Nucleus accumbens (tissue), 56 donors: ENCODE measurements at places on chromosomes 16 and 17.

- no peak for DNase-seq
Measured at GRCh38 chr16:81797443-81797842, 18.4 kb downstream of the PLCG2 start.

GRCh38 chr16:3681206-3681605 lies 26.7 kb downstream of the DNASE1 start:
- DNase-seq = no peak

GRCh38 chr17:38336838-38337237 lies 6.9 kb downstream of the GPR179 start:
- no peak for DNase-seq

- DNase-seq = no peak
Measured at GRCh38 chr16:6918646-6919045, 414.0 kb upstream of the RBFOX1 start.

GRCh38 chr16:68433316-68433715 lies 15.0 kb downstream of the SMPD3 start:
- DNase-seq = no peak

DNA sequence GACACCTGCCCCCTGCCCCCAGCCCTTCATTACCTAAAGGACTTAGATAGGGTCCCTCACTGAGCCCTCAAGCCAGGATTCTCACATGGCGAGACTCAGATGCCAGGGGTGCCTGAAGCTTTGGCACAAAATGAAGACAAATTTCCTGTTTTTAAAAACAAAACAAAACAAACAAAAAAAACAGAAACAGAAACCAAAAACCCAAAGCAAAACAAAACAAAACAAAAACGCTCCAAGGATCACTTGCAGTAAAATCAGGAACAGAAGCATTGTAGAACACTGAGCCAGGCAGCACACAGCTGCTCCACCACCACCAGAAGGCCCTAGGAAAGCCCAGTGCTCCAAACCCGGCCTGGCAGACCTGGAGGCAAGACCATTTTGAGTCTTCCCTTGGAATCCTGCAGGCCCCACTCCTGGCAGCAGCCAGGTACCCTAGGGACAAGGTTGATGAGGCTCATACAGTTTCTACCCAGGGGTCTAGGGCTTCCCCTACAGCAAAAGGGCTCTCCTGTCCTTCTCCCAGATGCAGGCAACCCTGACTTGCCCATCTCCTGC lies 20.8 kb downstream of the MYO18A start:
- no peak for DNase-seq

GRCh38 chr16:89009343-89010209 lies 32.6 kb upstream of the CBFA2T3 start:
- DNase-seq = no peak

DNA sequence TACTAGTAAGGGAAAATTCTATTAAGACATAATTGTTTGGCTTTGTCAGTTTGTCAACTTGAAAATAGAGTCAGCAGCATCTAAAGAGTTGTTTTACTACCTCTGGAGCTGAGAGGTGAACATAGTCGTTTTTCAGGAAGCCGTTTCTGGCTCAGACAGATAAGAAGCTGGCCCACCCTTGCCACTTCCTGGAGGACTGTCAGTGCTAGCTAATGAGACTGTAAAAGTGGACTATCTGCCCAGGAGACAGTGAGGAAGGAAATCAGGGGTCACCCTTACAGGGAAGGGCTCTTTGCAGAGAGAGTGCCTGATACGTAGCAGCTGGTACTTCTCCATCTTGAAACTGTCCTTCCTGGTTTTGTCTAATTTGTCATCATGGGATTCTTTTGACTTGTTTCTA lies 328.7 kb downstream of the WWOX start:
- DNase-seq = no peak

- DNase-seq = no peak
Measured at GRCh38 chr17:72775237-72775636, 317.3 kb downstream of the SLC39A11 start.

DNA sequence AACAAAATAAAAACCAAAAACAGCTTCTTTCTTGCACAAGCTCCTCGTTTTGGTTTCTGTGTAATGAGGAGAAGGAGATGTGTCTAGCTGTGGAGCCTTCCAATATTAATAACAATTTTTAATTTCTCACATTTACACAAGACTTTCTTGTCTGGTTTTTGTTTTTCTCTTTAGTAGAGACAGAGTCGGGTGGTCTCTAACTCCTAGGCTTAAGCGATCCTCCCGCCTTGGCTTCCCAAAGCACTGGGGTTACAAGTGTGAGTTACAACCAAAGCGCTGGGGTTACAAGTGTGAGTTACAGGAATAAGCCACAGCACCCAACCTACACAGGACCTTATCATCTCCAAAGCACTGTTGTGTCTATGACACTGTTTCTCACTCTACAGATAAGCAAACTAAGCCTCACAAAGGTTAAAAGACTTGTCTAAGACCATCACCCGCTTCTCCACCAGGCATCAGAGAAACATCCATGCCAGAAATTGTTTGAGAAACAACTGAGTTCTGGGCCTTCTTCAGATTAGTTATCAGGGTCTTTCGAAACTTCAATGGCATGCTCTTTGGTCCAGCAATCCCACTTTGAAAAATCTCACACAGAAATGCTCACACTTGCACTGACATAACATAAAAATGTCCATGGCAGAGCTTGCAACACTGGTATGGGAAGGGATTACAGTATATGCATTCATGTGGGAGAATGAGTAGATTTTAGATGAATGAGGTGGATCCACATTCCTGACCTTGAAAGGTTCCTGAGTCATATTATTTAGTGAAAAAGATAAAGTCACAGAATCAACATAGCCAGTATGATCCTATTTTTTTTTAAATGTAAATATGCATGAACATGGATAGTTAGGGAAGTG lies 3.9 kb downstream of the ABAT start:
- DNase-seq = no peak

GRCh38 chr17:74738051-74738996 lies 1.3 kb downstream of the RAB37 start:
- DNase-seq = no peak

DNA sequence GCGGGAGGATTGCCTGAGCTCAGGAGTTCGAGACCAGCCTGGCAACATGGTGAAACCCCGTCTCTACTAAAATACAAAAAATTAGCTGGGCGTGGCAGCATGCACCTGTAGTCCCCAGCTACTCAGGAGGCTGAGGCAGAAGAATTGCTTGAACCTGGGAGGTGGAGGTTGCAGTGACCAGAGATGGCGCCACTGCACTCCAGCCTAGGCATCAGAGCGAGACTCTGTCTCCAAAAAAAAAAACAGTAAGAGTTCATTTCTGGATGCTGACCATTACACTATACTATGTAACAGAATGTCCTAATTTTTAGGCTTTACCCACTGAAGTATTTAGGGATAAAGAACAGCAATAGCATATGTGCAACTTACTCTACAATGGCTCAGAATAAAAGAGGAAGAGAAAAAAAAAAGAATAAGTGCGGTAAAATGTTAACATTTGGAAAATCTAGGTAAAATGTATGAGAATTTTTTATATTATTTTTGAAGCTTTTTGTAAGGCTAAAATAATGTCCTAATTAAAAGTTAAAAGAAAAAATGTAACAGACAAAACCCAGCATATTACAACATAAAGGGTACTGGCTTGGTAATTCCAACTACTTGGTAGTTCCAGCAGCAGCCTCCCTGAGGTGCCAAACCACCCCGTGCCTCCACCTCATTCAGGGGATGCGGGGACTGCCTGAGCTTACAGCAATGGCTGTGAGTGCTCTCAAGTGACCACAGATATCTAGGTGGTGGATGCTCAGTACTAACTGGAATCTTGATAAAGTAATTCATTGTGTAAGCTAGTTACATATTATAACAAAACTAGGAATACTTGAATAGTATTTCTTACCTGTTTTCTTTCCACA lies 10.9 kb downstream of the COPS3 start:
- no peak for DNase-seq

GRCh38 chr17:80843741-80844156 lies 147.9 kb upstream of the CHMP6 start:
- DNase-seq = no peak
